Spinal cord (tissue), 10 donors: ENCODE measurements at places on chromosomes 2 and 18.
A peak's percentile ranks its signal among the peaks of the same experiment; 100 is the strongest.

DNA sequence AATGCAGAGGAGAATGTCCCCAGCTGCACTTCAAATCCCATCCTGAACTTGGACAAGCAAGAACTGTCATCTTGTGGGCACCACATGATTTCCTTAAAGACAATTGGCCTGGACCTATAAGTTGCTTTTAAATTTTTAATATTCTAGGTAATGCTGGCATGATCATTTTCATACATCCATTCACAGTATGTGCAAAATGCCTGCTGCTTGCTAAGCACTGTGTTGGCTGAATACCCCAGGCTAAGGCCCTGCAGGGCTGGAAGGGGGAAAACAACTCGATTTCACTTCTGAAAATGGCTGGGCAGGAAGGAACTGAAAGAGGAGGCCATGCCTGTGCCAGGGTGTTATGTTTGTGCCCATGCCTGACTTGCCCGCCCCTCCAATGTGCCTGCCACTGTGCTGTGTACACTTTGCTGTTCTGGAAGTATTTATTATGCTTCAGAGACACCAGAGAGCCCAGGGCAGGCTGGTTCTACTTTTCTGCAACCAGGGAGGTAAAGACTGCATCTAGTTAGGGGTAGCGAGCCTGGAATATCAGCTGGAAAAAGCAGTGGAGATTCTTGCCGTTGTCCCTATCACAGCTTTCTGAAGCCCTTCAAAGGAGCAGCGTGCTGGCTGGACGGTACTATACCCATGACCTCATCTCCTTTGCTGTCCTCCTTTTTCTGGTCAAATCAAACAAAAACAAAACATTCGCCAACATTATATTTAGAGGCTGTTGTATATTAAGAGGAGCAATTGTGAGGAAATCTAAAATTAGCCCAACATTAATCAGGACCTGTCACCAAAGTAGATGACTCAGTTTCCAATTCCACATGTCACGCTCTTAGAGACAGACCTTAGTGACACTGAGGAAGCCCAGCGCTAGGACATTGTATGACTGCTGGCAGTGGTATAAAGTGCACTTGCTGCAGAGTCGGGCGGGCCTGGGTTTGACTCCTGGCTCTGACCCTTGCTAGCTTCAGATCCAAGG is 158.1 kb downstream of the DDX1 start:
- DNase-seq, result no peak

DNA sequence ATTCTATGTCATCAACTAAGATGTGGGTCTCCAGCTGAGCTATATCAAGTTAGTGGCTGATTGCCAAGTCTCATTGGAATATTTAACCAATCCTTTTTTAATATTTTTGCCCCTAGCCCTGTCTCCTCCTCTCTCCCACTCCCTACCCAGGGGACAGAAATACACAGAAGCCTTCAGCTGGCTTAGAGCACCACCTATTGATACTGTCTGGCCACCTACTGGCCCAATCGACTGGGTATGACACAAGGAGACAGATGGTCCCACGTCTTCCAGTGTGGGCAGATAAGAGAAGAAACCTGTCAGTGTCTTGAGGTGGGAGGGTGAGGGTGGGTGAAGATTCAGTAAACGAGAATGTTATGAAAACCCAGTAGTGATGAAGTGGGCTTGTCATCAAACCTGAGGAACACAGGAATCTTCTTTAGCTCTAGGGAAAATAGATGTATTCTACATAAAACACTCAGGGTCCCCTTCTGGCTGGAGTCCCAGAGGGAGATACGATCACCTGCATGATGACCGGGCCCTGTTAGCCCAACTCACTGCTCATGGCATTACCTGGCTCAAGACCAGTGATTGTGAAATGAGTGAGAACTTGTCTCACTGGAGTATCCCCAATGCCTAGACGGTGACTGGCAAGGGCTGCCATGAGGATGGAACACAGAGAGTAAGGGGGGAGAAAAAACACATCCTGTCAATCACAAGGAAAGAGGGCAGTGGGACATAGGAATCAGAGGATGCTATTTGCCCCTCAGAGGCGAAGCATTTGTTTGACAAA is 26.7 kb downstream of the POLR1A start:
- no peak for DNase-seq

DNA sequence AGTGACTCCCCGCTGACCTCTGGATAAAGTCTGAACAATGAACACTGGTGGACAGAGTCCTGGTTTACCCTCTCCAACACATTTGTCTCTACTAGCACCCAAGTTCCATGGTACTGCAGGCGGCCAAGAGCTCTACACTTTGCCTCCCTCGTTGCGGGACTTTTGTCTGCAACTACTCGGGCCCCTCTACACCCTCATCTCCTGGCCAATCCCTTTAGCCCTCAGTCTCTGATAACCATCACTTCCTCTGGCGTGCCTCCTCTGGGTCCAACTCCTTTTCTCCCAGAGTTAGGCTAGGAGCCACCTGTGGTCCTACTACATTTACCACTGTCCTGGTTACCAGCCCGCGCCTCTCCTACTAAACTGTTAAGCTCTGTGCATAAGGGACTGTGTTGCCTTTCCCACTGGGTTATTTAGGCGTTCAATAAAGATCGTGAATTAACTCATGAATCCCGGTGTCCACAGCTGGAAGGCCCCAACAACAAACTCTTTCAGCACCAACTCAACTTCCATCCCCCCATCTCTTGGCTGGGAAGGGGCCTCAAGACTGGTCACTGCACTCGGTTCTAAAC is 757 bp downstream of the HDHD2 start:
- DNase-seq, result no peak

DNA sequence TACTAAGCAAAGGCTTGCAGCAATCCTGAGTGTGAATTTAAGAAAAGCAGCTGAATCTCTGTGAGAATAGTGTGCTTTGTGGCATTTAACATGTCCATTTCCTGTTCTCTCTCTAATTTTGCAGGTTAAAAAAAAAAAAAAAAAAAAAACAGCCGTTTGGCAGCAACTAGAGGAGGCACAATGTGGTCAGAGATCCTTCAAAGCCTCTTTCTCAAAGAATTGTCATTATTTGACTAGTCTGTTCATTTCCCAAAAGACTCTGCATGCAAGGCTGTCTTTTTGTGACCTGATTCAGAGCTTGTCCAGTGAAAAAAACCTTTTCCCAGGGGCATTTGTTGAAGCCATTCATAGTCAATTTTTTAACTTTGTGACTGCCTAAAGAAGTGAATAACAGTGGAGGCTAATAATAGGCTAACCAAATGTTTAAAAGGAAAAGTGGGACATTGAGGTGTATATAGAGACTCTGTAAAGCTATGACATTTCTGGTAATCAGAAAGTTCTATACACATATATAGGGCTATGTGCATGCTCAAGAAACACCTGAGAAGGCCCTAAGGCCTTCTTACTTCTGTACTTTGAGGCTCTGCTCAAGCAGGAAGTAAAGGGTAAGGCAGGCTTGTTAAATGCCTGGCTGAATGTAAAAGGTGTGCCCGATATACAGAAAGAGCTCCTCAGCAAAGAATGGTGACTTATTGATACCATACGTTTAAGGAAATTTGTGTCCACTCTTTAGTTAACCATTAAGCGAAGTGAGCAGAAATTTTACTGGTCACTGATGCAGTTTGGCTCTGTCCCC is 289.6 kb upstream of the RAB6C start:
- no peak for DNase-seq

- DNase-seq, result no peak
Observed at GRCh38 chr18:63158012-63158631, 161.4 kb downstream of the BCL2 start.

DNA sequence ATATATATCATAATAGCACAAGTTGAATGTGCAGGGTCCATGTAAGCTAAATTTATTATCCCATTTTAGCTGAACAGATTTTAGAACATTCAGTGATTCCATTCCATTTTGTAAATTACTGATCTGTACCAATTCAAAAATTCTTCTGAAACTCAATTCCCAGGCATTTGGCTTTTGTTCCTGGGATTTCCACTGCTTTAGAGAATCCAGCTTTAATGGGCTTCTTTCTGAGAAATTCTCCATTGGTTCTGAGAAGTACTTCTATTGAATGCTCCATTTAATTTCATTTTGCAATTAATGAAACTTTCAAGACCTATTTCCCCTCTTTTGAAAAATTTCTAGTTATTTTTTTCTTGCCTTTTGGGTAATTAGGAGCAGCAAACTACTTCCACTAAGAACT is 36.8 kb downstream of the BCL2 start:
- no peak for DNase-seq

DNA sequence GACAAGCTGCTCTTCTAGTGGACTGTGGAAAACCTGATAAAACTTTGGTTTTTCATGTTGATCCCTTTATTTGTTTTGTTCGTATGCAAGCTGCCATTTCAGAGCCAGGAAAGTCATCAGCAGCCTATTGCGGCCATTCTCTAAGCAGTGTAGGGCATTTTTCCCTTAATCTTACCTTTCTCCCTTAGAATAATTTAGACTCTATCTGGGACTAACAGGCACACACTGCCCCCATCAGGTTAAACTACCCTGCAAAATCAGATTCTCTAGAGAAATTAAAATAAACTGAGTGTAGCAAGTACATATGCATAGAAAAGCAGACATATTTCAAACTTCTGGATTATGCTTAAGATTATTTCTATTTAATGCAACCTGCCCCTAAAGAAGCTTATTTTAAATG is 347.5 kb downstream of the METTL4 start:
- peak; percentile 21 for DNase-seq

DNA sequence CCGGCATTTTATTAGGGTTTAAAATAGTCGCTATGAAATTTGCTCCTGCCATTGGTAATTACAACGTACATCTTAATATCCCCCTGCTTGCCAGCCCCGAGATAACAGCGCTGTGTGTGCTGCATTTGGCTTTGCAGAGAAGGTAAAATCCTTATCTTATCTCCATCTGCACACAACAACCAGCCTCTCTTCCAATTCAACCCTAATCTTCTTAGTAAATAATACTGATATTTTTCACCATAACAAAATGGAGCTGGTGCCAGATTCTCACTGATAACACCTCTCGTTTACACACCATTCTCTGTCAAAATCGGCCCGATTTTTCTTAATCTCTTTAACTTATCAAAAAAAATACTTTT is 61.4 kb upstream of the SIX3 start:
- no peak for DNase-seq

GRCh38 chr2:188978291-188979081 is 4.3 kb downstream of the COL3A1 start:
- DNase-seq, result peak; percentile 44

- DNase-seq, result no peak
Observed at GRCh38 chr18:70390371-70391090, 101.7 kb downstream of the SOCS6 start.

GRCh38 chr2:214069254-214069653 is 341.6 kb upstream of the VWC2L start:
- DNase-seq, result peak; percentile 9

DNA sequence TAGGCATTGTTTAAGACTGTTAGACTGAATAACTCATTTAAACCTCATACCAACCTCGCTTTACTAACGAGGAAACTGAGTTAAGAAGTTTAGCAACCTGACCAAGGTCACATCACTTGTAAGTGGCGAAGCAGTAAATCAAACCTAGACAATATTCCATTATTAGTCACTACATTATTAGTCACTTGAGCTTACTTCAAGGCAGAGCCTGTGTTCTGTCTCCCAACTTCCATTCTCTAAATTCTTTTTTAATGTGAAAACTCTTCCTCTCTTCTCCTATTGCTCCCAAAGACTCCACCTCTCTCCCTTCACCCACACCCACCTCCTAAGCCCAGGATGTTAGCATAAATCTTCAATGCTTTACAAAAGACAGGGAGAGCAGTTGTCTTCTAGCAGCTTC is 156.5 kb downstream of the ARL6IP6 start:
- no peak for DNase-seq

DNA sequence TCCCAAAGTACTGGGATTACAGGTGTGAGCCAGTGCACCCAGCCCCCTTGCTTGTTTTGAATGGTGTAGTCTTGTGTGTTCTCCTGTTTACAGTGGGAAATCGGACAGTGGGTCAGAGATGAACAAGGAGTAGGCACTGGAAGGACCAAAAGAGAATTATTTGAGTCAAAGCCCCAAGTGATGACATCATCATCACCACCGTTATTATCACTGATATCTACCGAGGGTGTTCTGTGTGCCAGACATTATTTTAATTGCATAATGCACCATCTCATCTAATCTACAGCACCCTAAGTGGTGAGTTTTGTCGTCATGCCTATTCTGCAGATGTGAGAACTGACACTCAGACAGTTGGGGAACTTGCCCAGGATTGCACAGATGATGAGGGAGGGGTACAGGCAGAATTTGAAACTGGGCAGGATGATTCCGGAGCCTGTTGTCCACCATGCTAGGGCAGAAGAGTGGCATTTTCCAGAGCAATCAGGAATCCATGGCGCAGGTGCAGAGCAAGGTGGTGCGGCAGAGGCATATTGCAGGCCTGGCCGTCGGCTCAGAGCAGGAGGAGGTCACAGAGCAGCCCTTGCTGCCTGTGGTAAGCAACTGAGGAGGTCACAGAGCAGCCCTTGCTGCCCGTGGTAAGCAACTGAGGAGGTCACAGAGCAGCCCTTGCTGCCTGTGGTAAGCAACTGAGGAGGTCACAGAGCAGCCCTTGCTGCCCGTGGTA is 137.0 kb upstream of the HDAC4 start:
- DNase-seq, result no peak
